Endothelial cell (in vitro differentiated cells): ENCODE measurements at places on chromosomes 3 and 15.

DNA sequence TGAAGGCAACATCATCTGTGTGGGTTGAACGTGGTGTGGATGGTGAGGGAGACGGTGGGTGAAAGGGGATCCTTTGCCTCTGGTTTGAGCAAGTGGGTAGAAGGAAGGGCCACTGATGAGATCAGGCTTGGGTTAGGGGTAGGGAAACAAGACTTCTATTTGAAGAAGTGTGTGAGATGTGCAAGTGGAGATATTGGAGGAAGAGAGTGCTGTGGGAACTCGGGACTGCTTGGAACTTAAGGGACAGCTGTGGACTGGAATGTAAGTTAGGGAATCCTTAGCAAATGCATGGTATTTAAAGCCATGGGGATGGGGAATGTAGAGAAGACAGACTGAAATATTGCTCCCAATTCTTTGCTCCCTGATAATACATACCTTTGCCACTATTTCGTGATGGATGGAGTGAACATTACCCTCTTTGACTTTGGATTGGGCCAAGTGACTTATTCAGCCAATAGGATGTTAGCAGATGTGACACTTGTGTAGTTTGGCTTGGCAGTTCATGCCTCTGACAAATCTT, 30.2 kb upstream of the AMOTL2 start:
- DNase-seq: no peak

- no peak for DNase-seq
Observed at GRCh38 chr15:90337256-90337655, 14.8 kb upstream of the ZNF774 start.

DNA sequence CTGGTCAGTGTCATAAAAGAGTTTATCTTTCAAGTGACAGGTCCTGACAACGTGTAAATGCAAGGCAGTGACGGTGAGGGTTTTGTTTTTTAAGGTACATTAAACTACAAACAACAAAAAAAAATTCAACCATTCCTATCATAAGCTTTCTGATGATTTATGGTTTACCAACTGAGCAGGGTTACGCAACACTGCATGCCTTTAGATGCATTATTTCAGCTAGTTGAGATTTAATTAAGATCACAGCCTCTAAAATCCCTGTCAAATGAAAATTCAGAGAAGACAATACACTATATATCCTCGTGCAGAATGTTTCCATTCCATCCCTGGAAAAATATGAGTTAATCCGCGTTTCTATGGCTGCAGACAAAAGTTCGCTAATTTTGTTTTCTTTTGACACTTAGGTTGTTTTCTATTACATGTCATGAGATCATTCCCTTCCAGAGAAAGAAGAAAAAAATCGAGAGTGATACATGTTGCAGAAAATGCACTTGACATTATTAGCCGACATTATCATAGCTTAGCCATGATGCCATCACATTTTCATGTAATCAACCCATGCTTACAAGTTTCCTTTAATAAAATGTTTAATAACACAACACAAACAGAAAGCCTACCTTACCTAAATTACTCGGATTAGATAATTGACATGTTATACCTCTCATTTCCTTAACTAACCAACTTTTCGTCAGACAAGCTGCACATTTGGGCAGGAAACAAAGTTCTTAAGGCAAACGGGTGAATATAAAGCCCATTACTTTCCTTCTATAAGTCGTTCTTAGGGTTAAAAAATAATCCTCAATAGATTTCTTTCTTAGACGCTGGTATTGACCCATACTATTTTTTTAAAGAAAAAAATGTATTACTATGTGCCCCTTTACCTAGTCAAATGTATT, 521.2 kb downstream of the FOXP1 start:
- DNase-seq: no peak

GRCh38 chr3:187979564-187979963, 174.4 kb upstream of the LPP start:
- DNase-seq: no peak

- DNase-seq: no peak
Observed at GRCh38 chr3:31532587-31533168, at the start of gene STT3B. Gene STT3B (plus strand): TSS chr3:31532925. CDS start chr3:31532999, 74 bp downstream.

DNA sequence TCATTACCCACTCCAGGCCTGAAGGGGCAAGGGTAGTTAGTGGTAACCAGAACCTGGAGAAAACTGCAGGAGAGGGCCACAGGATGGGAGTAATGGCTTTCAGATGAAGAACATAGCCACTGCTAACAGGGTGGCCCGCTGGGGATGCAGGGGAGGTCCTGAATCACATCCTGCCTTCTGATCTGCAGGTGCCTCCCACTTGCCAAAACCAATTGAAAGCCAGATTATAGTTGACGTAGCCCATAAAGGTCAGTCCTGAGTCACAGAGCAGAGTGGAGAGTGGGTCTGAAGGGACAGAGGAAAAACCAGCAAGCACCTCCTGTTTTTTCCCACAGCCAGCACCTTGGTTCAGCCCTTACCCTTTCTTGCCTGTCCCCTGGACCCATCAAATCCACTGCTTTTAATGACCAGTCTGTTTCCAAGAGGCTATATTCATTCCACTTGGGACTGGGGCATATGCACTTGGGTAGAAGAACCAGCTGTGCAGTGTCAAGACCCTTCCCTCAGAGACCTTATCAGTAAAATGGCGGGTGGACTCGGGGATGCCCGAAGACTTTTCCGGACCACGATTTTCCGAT, 646 bp upstream of the SLC35G2 start:
- peak; percentile 4 for DNase-seq

DNA sequence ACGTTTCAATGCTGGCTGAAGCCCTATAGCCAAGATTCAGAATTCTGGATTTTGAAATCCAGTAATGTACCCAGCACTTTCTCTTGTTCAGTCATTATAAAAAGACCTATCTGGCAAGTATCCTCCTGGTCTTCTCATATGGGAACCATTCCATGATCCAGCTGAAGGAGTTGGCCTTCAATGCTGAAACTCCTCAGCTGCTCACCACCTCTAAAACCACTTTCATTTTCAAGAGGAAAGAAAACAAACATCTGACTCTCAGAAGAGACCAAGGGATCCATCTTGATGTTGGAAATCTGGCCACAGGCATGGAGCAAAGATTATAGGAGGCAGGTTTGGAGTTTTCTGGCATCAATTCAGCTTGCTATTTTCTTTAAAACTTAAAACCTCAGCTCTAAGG, 235.4 kb downstream of the FMN1 start:
- DNase-seq: no peak

DNA sequence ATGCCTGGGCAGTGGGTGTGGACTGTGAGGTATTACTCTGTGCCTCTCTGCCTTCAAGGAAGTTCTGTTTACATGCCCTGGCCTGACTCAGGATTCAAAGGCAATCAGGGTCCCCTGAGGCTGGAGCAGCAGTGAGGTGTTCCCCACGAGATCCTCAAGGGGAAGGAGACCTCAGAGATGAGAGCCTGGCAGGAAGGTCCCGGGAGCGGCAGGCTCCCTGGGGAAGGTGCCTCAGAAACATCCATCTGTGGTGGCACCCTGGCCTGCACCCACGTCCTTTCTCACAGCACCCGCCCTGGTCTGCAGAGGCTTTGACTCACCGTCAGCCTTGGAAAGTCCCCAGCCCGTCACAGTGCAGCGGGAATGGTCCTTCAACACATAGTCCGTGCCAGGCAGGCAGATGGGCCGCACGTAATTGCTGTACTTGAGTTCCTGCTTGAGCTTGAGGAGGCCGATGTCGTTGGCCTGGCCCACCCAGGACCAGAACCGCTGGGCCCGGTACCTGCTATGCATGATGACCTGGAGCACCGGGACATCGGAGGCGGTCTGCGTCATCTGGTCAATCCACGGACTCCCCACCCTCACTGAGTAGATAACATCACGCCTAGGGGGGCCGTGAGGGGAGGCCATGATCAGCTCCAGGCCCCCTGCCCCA, 3.6 kb downstream of the PRSS50 start:
- no peak for DNase-seq

DNA sequence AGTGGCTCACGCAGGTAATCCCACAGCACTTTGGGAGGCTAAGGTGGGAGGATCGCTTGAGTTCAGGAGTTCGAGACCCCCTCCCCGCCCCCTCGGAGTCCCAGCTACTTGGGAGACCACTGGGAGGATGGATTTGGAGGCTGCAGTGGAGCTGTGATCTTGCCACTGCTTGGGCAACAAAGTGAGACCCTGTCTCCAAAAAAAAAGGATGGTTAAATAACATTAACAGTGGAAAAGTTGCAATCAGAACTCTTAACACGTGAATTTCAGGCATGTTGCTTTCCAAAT, 1.4 kb upstream of the TMEM87A start:
- no peak for DNase-seq

GRCh38 chr3:152626226-152626625, 208.7 kb upstream of the P2RY1 start:
- no peak for DNase-seq

DNA sequence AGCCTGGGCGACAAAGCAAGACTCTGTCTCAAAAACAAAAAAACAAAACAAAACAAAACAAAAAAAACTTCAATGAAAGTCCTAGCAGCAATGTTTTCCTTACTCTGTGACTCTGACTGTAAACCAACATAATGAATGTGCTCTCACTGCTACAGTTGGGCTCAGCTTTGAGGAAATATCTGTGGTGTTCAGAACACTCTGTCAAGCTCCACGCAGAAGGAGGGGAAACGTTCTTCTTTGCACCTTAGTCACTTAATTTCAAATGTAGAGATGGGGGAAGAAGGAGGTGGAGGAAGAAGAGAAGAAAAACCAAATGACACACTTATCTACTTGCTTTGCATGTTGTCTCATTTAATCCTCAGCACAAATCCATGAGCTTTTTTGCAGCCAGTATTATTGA, 107.1 kb upstream of the UBE3A start:
- no peak for DNase-seq

DNA sequence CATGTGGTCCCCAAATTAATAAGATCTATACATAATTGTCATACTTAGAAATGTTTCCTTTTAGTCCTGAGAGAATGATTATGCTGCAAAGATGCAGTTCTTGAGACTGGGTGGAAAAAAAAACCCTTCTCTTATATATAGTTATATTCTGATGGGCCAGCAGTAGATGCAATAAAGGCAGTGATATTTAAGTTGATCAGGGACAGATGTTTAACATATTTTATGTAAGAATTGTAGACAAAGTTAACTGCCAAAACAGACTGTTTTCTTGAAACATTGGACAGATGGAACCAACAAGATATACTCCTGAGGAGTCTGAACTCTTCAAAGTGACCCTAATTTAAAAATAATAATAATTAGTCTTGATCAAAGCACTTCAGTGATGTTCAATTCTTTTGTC, 172.0 kb upstream of the LRIG1 start:
- no peak for DNase-seq

- no peak for DNase-seq
Observed at GRCh38 chr3:149402481-149402880, 25.0 kb upstream of the TM4SF1 start.

GRCh38 chr3:30285188-30286006, 321.0 kb upstream of the TGFBR2 start:
- DNase-seq: no peak

DNA sequence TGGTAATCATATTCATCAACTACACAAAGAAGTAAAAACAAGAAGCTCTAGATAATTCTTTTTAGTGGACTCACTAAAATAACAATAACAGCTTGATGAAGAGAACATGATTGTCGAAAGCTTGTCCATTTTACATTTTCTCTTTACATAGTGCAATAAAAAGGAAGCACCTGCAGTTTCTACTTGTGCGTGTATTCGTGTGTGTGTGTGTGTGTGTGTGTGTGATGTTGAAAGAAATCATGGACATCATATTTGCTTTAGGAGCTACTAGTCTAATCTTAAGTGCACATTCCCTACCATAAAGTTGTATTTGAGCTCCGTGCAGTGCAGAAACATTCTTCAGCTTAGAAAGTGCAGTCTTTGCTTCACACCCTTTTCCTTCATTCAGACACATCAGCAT, 288.8 kb downstream of the ZBTB20 start:
- DNase-seq: no peak

- DNase-seq: no peak
Observed at GRCh38 chr3:108473711-108474110, 36.7 kb downstream of the MYH15 start.

DNA sequence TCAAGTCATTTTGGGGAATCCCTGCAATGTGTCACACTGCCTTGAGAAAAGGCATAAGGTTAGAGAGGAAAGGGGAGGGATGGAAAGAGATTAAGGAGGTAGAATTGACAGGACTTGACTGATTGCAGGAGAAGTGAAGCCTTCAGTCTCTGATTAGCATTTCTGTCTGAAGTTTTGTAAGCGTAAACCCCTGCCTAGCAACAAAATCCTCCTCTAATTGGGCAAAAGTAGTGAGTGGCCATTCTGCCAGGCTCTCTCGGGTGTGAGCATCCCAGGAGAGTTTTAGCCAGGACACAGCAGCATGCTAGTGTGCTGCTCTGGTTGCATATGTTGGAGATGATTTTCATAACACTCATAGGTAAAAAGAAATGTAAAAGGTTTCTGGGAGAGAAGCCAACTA, 117.0 kb upstream of the MRPL3 start:
- DNase-seq: no peak

DNA sequence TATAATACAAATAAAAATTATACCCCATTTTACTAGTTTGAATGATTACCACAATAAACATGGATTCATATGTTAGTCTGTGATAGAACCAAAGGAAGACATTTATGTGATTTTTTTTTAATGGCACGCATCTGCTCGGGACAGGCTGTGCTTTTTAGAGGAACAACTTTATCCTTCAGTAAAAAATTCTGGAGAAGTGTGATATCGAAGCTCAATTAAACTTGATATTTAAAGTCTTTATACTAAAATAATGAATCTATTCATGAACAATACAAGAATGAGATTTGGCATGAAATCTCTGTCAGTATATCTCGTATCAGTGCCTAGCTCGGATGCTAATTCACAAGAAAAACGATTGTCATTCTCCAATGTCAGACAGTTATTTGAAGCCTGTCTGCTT, 230.8 kb upstream of the ZNF717 start:
- DNase-seq: no peak

DNA sequence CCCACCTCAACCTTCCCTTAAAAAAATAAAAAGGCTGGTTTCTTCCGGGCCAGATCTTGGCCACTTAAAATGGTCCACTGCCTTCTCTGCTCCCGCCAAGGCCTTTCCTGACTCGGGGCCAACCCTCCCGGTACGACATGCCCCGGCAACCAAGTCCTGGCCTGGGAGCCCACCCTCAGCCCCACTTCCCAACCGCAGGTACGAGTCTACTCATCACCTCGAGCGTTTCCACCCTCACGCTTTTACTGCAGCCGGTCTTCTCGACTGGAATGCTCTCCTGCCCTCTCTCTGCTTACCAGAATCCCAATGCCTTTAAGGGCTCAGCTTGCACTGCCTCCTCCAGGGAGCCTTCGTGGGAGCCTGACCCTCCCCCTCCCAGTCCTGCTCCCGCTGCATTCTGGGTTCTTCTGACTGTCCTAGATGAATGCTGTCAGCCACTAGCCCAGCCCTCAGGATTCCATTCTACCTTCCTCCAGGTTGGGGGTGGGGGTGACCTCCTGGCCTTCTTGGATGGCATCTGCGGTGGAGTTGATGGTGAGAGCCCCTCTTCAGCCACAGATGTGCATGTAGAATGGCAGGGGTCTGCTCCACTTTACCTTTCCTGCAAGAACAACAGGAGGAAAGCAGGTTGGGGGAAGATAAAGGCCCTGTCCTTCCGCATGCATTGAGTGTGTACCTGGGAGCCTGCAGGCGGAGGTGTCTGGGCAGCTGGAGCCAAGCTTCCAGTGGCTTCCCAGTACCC, 1.1 kb upstream of the CSRNP1 start:
- DNase-seq: peak; percentile 58

- DNase-seq: no peak
Observed at GRCh38 chr15:69525543-69525942, 72.9 kb downstream of the RPLP1 start.
